Posterior vena cava (tissue), 2 donors: ENCODE measurements at places on chromosomes 2 and 18. TPM values are rescaled to one million over a fixed set of nuclear protein-coding genes. Genes with fewer than 3 reads are reported as not detected.

Gene FOXD4L1
- not detected for total RNA-seq

Gene FLACC1
- 2.4 TPM for total RNA-seq

Gene MYO5B
- 1.2 TPM for total RNA-seq

Gene GAL3ST2
- total RNA-seq: not detected

Gene SLC23A3
- total RNA-seq: 0.71 TPM

Gene FBXO48
- total RNA-seq: 0.51 TPM

Gene LYPD6B
- total RNA-seq: not detected

Gene LONRF2
- 15.7 TPM for total RNA-seq

Gene HJURP
- total RNA-seq: not detected

Gene ZNF532
- 83.6 TPM for total RNA-seq

Gene ST8SIA3
- not detected for total RNA-seq

Gene PSD4
- total RNA-seq: 10.5 TPM

Gene NR4A2
- 7.8 TPM for total RNA-seq

Gene PLCD4
- total RNA-seq: 1.0 TPM

Gene ADI1
- 29.5 TPM for total RNA-seq

Gene RASGRP3
- 13.8 TPM for total RNA-seq

Gene FOXI3
- not detected for total RNA-seq

Gene CRACDL
- total RNA-seq: 3.5 TPM

Gene CENPA
- 1.2 TPM for total RNA-seq

Gene ATP6V1B1
- total RNA-seq: 0.48 TPM

Gene POTEI
- total RNA-seq: not detected

Gene SLC35F5
- total RNA-seq: 62.5 TPM

Gene KCNE4
- total RNA-seq: 21.2 TPM

Gene TEKT4
- not detected for total RNA-seq

Gene CHRND
- total RNA-seq: not detected

Gene BAZ2B
- 66.7 TPM for total RNA-seq

Gene KCNIP3
- total RNA-seq: 10.5 TPM

Gene MLPH
- 6.0 TPM for total RNA-seq
